ENCODE measurements at places on chromosomes 16 and 17. TPM values are rescaled to one million over a fixed set of nuclear protein-coding genes. Genes with fewer than 3 reads are reported as not detected.

DNA sequence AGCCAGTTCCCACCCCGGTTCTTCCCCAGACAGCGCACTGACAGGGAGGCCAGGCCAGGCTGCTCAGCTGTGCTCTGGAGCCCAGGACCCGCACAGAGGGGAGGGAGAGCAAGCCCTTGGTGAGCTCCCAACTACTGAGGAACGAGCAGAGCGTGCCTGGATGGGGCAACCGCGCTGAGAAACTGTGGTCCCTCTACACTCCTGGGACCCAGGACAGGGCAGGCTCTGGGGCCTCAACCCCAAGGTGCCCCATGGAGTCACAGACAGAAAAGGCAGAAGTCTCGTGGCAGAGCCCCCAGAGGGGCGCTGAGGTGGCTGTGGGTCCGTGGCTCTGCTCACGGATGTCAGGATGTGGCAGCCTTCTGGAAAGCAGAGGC lies 16.3 kb downstream of the SLX4 start:
- no peak for DNase-seq

DNA sequence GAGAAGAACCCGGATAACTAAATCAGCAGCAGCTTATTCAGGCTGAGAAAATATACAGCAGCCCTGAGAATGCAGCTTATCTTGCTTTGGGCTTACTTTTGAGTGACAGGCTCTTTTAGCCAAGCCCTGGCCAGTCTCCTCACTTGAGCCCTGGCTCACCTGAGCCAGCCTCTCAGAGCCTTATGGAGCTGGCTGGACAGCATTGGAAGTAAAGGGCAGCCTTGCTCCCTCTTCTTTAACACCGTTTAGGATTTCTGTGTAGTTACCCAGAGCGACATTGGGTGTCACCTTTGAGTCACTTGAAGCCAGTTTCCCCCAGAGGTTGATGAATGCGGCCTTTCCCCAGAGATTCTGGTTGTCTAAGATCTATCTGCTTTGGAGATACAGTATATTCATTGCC lies 7.7 kb upstream of the NPIPB2 start:
- peak; percentile 68 for DNase-seq

DNA sequence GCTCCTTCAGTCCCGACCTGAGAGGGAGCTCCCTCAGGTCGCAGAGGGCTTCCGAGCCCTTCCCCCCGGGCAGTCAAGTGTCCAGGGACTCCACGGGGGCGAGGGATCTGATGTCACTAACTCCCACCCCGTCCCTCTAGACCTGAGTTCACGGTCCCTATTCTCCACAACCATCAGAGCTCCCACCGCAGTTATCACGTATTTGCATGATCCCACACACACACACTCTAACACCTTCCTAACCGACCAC lies 3.7 kb upstream of the PER1 start:
- DNase-seq = no peak

DNA sequence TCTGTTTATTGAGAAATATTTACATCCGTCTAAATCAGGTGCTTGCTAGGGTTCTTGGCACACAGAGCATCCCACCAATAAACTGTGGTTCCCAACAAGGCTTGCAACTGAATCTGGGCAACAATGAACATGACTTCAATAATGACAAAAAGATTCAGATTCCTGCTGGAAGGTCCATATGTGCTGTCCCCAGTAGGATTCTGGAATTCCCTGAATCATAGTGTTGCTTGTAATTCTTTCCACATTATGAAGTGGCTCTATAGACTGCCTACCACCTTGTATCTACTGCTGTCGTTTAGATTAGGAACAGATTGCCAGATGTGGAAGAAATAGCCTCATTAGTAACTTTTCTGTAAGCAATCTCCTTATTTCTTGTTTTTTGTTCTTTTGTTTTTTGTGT lies 265.9 kb downstream of the WWOX start:
- DNase-seq = no peak

DNA sequence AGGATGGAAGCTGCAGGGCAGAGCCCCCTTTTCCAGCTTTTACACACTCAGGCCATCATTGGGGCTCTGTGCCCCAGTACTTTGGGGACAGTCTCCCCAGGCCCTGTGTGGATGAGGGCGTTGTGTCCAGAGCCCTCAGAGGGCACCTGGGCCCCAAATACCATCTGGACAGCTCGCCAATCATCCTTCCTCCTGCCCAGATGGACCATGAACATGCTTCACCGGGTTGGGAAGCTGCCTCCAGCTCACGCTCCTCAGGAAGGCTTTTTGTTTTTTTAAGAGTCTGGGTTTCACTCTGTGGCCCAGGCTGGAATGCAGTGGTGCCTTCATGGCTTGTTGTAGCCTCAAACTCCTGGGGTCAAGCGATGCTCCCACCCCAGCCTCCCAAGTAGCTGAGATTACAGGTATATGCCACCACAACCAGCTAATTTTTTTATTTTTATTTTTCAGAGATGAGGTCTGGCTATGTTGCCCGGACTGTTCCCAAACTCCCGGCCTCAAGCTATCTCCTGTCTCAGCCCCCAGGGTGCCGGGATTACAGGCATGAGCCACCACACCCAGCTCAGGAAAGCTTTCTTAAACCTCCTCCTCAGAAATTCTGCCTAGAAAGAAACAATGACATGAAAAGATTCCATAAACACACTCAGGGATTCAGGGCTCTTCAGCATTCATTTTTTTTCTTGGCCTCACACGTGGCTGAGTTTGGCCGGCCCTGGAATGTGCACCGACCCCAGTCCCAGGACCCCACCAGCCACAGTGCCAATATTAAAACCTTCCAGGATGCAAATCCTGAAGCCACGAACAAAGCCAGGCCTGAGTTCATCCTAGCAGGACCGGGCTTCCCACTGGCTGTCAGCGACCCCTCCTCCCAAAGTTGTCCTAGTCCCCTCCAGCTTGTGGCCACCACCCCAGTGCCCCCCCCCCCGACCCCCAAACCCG lies 27.4 kb upstream of the ZNF423 start:
- no peak for DNase-seq

GRCh38 chr16:78889346-78889745 lies 711.2 kb downstream of the MAF start:
- DNase-seq = no peak

GRCh38 chr17:11553135-11553534 lies 45.1 kb upstream of the DNAH9 start:
- DNase-seq = no peak

DNA sequence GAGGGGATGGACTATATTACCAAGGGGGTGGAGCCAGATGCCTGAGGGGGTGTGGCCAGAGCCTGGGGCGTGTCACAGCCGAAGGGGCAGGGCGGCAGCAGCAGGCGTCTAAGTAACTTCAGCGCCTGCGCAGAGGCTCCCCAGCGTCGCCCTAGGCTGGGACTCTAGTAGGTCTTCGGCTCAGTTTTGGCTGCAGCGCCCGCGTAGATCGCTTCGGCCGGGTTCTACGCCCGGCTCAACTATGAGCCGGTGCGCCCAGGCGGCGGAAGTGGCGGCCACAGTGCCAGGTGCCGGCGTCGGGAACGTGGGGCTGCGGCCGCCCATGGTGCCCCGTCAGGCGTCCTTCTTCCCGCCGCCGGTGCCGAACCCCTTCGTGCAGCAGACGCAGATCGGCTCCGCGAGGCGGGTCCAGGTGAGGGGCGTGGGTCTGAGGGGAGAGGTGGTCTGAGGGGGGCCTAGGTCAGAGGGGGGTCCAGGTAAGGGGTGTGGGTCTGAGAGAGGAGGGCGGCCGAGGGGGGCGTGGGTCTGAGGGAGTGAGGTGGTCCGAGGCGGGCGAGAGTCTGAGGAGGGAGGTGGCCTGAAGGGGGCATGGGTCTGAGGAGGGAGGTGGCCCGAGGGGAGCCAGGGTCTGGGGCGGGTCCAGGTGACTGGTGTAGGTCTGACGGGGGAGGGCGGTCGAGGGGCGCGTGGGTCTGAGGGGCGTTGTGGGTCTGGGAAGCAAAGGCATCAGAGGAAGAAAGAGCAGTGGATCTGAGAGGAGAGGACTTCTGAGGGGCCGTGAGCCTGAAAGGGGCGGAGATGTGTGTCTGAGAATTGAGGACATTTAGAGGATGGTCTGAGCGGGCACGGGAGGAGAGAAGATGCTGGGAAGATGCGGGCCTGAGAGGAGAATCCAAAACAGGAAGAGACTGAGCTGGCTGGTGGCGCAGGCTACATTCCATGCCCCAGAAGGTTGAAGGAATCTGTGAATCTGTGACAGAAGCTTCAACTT lies at the start of gene LPCAT2:
LPCAT2 (plus strand) TSS at position 132 of the 991 bp plus-strand sequence; CDS start at position 242, 110 bp downstream.
- peak; percentile 78 for DNase-seq

DNA sequence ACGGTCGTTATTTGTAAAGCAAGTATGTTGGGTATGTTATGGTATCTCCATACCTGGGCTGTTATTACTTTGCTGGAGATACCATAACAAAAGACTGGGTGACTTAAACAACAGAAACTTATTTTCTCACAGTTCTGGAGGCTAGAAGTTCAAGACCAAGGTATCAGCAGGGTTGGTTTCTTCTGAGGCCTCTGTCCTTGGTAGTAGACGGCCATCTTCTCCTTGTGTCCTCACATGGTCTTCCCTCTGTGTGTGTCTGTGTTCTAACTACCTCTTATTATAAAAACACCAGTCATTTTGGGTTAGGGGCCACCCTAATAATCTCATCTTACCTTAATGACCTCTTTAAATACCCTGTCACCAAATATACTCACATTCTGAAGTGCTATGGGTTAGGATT lies 33.2 kb upstream of the MRTFB start:
- no peak for DNase-seq

- DNase-seq = no peak
Measured at GRCh38 chr16:83970430-83970815, 2.4 kb downstream of the NECAB2 start.

DNA sequence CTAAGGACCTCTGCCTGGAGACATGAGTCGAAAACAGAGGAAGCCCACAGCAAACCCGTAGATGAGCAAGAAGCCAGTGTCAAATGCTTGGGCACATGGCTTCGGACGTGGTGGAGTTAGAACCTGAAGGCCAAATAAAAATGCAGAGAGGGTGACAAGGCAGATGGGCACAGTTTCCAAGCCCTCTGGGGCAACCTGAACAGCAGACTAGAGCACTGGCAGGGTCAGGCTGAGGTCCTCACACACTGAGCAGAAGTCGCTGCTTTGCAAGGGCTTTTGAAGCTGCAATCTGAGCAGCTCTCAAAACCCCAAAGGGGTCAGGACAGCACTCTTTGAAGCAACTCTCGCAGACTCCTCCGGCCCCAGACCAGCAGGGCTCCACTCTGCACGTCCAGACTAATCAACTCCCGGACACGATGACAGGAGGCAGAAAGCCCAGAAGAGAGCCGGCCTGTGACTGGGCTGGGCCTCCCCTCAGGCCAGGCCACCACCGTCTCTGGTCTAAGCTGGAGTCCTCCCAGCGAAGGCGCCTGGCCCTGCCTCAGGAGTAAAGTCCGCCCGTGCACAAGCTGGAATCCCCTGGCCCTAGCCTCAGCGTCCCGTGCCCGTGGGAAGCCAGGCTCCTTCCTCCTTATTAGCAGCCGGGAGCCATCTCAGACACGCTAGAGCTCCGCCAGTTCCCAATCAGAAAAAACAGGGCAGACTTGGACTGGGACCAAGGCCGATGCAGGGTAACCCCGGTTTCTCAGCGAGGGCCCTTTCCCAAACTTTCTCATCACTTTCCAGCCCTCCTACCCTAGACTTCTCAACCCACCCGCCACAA lies 924 bp downstream of the SMARCD2 start:
- DNase-seq = no peak

- DNase-seq = peak; percentile 47
Measured at GRCh38 chr17:76561799-76562268, 22.0 kb downstream of the PRCD start.

GRCh38 chr16:69938981-69939820 lies 11.9 kb upstream of the CLEC18A start:
- DNase-seq = no peak

GRCh38 chr17:10737168-10737622 lies 7.4 kb upstream of the TMEM220 start:
- DNase-seq = peak; percentile 46

- DNase-seq = peak; percentile 88
Measured at GRCh38 chr16:73020409-73020884, 27.5 kb downstream of the ZFHX3 start.

DNA sequence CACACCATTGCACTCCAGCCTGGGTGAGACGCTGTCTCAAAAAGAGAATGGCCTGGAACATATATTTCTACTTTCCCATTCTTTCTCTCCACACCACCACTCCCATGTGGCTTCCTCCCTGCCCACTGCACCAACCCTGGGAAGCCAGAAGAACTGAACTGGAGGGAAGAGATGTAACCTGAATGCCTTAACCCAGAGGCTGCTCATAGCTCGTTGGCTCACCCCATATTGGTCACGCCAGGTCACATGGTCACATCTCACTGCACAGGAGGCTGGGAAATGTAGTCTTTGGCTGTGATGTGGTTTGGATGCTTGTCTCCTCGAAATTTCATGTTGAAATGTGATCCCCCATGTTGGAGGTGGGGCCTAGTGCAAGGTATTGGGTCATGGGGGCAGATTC lies 5.9 kb upstream of the DNAH17 start:
- peak; percentile 31 for DNase-seq

- peak; percentile 55 for DNase-seq
Measured at GRCh38 chr17:75878174-75878998, at the start of gene TRIM47. TSS of gene TRIM47 (minus strand) at chr17:75878581. CDS start at chr17:75878548, 33 bp downstream.

DNA sequence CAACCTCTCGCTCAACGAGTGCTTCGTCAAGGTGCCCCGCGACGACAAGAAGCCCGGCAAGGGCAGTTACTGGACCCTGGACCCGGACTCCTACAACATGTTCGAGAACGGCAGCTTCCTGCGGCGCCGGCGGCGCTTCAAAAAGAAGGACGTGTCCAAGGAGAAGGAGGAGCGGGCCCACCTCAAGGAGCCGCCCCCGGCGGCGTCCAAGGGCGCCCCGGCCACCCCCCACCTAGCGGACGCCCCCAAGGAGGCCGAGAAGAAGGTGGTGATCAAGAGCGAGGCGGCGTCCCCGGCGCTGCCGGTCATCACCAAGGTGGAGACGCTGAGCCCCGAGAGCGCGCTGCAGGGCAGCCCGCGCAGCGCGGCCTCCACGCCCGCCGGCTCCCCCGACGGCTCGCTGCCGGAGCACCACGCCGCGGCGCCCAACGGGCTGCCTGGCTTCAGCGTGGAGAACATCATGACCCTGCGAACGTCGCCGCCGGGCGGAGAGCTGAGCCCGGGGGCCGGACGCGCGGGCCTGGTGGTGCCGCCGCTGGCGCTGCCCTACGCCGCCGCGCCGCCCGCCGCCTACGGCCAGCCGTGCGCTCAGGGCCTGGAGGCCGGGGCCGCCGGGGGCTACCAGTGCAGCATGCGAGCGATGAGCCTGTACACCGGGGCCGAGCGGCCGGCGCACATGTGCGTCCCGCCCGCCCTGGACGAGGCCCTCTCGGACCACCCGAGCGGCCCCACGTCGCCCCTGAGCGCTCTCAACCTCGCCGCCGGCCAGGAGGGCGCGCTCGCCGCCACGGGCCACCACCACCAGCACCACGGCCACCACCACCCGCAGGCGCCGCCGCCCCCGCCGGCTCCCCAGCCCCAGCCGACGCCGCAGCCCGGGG lies 1.3 kb downstream of the FOXC2 start:
- DNase-seq = peak; percentile 51

The CDC6 gene
- total RNA-seq = 57.6 TPM

The HP gene
- total RNA-seq = not detected

The ICAM2 gene
- total RNA-seq = 8.2 TPM

The DHX40 gene
- total RNA-seq = 21.2 TPM

The CIBAR2 gene
- total RNA-seq = not detected

The ZDHHC7 gene
- 53.6 TPM for total RNA-seq

The ACSM3 gene
- total RNA-seq = 0.45 TPM

The CYGB gene
- 0.37 TPM for total RNA-seq

The CRYBA1 gene
- not detected for total RNA-seq

The ABCA10 gene
- total RNA-seq = 0.05 TPM

Data from HT1080 (cell line).